Midbrain (tissue), 1 donor: ENCODE measurements at places on chromosomes 1 and 21.

- no peak for DNase-seq
Observed at GRCh38 chr1:212982430-212983152, 32.2 kb downstream of the VASH2 start.

DNA sequence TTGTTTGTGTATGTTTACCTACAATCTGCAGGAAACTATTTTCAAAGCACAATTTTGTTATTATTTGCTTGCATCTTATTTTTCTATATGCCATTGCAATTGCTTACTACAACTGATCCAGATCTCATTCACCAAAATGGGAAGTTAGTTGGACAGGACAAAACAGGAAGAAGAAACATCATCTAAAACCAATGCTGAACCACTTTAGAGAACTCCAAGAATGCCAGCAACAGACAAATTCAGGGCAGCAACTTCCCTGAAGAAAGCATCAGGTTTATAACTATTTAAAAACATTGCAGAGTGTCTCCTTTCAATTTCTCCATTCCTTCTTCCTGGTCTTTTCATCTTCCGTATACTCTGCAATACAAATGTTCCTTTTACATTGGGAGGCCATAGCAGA, 82.4 kb upstream of the SMYD2 start:
- DNase-seq: peak; percentile 26

DNA sequence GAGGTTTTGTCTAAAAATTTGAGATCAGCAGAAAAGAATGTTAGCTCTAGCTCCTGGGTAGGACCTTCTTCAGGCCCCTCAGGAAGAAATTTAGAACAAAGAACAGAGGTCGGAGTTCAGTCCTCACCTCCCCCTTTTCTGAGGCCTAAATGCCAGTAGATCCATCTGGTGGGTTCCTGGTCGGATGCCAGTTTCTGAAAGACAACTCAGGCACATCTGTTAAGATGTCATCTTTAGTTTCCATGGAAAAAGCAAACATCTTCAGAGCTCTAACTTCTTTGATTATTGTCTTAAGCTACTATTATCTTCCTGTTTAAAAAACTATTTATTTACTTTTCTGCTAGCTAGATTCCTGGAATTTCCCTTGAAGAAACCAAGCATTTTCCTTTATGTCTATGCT, 37.1 kb upstream of the USP25 start:
- DNase-seq: no peak

DNA sequence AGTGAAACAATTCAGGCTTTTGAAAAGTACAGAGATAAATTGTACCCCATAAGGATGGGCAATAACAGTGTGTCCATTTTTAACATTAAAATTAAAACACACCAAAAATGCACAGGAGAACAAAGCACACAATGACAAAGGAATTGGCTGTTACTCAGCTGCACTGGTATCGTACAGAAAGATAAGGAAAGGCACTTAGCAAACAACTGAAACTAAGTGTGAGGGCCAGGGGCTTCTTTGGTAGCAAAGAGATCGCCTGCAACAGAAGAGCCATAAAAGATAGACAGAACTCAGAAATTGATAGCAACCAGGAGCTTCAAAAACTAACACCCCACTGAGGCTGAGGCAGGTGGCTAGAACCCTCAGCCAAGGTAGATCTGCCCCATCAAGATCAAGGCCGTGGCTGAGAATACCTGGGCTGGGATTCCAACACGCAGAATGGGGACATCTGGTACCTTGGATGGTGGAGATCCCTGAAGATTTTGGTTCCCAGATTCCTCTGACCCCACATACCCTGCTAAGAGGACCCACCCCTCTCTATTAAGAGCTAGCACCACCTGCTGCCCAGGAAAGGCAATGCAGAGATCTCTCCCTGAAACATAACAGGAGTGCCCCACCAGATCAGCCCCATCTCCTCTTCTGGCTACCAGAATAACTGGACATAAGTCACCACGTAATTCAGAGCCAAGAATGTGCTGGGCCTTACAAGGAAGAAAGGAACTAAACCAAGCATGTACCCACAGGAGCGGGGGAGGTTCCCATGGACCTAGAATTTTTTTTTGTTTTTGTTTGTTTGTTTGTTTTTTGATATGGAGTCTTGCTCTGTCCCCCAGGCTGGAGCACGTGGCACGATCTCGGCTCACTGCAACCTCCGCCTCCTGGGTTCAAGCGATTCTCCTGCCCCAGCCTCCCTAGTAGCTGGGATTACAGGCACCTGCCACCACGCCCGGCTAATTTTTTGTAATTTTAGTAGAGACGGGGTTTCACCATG, 16.2 kb downstream of the PLEKHO1 start:
- no peak for DNase-seq

DNA sequence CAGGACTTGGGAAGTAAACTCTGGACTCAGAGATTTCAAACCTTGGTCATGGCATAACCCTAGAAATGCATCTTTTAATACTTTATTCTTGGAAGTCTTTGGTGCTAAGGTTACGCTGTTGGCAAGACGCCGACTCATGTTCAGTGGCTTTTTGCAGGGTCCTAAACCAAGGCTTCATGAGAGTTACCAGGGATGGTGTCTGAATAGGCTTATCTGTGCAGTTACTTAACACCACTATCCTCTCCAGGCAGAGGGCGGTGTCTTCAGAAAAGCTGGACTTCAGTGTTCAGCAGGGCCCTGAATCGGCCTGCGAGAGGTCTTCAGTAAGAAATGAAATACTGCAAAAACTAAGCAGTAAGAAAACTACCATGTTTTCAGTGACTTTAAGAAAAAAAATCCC, 58.3 kb downstream of the SIM2 start:
- DNase-seq: no peak

DNA sequence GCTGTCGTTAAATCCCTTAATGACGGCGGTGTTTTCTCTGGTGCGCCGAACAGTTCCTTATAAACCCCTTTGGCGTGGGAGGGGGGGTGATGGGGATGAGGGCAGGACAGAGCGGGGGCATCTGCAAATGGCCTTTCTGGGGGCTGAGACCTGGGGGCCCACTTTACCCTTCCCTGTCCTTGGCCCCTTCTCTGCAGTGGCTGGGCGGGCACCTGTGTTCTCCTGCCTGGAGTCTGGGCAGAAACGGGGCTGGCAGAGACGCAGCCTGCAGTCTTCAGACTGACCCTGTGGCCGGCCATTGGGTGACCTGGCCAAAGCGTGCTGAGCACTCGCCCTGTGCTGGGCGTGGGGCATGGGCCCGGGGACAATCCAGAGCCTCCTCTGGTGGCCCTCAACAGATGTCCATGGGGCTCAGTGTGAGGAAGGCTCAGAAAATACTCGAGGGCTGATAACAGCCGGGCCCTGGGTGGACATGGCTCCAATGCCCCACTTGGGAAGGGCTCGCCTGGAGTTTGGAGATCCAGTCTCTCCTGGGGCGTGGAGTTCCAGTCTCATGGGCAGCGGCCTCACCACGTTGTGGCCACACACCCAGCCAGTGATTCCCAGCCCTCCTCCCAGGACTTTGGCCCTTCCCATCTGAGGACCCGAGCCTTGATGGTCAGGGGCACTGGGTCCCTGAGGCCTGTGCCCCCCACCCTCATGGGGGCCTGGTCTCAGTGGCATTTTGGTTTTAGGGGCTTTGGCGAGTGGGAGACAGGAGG, 50.8 kb upstream of the ACTRT2 start:
- DNase-seq: no peak

- no peak for DNase-seq
Observed at GRCh38 chr1:40931601-40932000, 47.9 kb upstream of the CTPS1 start.

DNA sequence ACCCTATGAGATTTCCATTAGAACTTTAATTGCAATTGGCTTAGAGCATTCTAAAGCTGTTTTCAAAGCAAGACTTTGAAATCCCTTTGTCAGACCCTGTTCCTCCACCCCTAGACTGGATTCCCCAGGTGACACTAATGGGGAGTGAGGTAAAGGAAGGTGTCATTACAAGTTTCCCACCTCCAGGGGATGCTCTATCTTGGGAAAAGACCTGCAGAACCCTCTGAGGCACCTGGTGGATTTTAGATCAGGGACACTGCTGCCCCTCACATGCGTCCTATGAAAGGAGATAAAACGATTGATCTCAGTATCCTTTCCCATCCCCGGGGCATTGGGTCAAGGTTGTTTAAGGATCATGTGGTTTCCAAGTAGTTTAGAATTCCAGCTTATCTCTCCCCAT, 80.3 kb upstream of the RGS4 start:
- DNase-seq: no peak

- peak; percentile 53 for DNase-seq
Observed at GRCh38 chr1:26786437-26787380, 1.0 kb upstream of the PIGV start.

GRCh38 chr21:21968810-21969209, 970.6 kb downstream of the NCAM2 start:
- no peak for DNase-seq

DNA sequence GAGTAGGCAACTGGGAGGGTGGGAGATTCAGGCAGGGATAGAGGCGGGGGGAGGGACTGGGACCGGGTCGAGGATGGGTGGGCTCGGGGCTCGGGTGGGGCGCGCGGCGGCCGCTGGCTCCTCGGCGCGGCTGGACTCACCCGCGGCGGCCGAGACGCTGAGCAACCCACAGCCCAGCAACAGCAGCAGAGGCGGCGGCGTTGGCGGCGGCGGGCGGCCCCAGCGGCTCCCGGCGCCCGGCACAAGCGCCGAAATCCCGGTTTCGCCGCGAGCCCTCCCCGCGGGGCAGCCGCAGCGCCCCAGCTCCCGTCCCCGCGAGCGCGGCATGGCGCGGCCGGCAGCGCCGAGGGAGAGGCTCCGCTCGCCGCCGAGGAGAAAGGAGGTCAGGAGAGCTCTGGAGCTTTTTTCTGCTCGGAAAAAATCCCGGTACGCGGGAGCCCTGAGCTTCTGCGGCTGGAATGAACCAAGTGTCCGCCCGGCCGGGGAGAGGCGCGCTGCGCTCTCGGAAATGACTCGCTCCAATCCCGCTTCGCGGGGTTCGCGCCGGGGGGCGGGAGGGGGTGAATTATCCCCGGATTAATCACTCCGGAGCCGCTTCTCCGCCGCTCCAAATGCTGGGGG, at the start of gene CSMD2:
Gene CSMD2 (minus strand): TSS at position 460 of the 621 bp plus-strand sequence. CDS start 133 bp downstream, at position 327.
- DNase-seq: peak; percentile 78

- no peak for DNase-seq
Observed at GRCh38 chr1:43313771-43314170, 13.0 kb downstream of the TIE1 start.

DNA sequence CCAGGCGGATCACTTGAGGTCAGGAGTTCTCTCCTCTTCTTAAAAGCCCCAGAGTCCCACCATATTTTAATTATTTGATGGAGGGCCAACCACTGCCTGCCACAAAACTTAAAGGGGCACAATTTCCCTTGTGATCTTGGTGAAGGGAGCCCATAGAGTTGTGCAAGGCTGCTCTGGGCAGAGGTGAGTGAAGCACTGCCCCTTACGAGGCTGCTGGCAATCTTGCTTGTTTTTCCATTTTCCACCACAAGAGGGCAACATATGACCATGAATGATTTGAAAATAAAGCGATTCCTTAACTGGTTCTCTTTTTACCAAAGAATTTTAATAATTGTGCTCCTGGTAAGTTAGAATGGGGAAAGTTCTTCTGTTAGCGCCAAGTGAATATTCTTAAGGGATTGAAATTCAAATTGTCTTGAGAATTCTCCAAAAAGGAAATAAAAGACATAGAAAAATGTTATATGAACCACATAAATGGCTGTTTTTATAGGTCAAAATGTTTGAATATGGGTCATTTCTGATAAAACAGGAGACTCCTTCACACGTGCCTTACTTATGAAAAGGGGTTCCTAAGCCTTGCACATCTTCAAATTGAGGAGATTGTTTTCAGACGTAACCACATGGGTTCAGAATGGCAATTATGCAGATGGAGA, 22.7 kb downstream of the PGM1 start:
- DNase-seq: peak; percentile 86

- DNase-seq: peak; percentile 30
Observed at GRCh38 chr1:11806307-11806936, 431 bp downstream of the CLCN6 start.

GRCh38 chr1:32172621-32173245, 6.7 kb upstream of the TXLNA start:
- no peak for DNase-seq

DNA sequence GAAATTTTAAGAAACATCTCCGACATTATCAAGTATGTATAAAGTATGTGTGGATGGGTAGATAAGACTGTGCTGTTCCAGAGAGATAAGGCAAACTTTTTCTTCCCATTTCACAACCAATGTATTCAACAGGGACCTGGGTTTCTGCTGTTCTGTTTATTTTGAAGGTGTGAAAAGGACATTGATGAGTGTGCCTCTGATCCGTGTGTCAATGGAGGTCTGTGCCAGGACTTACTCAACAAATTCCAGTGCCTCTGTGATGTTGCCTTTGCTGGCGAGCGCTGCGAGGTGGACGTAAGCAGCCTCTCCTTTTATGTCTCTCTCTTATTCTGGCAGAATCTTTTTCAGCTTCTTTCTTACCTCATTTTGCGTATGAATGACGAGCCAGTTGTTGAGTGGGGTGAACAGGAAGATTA, 174.0 kb downstream of the CRB1 start:
- DNase-seq: no peak

- no peak for DNase-seq
Observed at GRCh38 chr1:226898246-226898645, 27.8 kb downstream of the PSEN2 start.

GRCh38 chr1:201544710-201545109, 5.8 kb downstream of the NAV1 start:
- DNase-seq: no peak

GRCh38 chr1:84877592-84877991, 15.4 kb downstream of the LPAR3 start:
- DNase-seq: no peak

DNA sequence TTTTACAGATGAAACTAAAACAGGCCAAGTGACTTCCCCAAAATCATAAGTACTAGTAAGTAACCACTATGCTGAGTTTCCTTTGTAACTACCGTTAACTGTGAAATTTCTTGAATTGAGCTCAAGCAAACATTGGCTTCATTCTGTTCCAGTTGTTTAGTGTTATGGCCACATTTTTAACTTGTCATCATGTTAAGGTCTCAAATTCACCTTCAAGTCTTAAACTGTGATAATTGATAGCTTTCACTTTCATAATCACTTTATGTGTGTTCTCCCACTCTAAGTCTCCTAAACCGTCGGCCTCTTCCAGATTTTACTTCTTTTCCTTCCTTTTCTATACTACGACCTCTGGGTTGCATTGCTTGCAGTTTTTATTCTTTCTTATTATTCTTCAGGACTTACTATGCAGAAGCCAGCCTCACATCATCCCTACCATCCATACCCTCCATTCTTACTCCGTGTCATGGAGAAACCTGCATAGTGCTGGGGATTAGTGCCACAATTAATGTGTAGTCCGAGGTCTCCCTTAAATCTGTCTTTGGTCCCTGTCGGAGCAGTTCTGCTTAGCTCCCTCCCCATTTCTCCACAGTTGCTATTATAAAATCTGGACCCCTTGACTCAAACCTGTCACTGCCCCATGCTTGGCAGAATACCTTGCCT, 5.8 kb downstream of the KIF1B start:
- no peak for DNase-seq

GRCh38 chr1:160221089-160221488, 15.9 kb downstream of the PEA15 start:
- DNase-seq: no peak

- DNase-seq: no peak
Observed at GRCh38 chr1:217569021-217569420, 61.9 kb downstream of the GPATCH2 start.

DNA sequence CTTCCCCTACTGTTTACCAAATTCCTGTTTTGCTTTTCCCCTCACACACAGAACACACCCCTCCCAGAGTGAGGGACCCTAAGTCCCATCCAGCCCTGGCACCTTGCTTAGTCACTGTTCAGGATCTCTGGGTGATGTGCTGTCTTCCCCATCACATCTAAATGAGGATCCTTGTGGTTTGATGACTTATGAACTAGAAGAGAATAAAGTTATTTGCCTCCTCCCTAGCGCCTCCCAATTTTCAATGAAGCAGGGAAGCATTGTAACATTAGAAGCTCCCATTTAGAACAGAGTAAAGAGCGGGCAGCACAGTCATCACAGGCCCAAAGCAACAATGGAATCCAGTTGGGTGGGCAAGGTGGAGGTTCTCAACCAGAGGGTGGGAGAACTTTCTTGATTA, 27.0 kb downstream of the DISC1 start:
- no peak for DNase-seq
